RWPE2 (cell line): ENCODE measurements at places on chromosomes 5 and 9.
A peak's percentile ranks its signal among the peaks of the same experiment; 100 is the strongest.

- DNase-seq, result no peak
Measured at GRCh38 chr5:120037451-120037850, 408.1 kb downstream of the FAM170A start.

- no peak for DNase-seq
Measured at GRCh38 chr5:151905557-151905961, 19.1 kb downstream of the GLRA1 start.

GRCh38 chr9:35508069-35508468, 18.2 kb downstream of the RUSC2 start:
- DNase-seq, result no peak

DNA sequence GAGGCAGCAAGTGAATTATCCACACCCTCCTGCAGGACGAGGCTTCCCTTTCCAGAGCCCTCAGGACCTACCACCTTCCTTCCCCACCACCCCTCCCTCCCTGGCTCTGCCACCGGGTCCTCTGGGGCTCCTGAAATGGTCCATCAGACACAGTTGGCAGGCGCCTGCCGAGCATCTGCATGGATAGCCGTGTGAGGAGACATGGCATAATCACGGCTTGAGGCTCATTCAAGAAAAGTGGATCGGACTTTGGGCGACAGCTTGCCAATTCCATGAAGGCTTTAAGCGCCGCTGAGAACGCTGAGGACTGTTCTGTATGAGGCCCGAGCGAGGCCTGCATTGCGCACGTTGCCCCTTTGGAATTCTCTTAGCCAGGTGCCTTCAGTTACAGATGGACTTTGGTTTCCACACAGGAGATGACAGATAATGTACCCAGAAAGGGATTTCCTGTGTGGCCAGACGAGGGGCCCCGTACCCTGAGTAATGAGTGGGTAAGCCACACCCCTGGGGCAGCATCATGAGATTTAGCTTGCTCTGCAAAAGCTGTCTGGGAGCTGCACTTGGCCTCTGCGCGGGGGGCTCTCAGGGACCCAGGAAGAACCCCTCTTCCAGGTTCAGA, 179.8 kb downstream of the OLFM1 start:
- DNase-seq, result no peak

DNA sequence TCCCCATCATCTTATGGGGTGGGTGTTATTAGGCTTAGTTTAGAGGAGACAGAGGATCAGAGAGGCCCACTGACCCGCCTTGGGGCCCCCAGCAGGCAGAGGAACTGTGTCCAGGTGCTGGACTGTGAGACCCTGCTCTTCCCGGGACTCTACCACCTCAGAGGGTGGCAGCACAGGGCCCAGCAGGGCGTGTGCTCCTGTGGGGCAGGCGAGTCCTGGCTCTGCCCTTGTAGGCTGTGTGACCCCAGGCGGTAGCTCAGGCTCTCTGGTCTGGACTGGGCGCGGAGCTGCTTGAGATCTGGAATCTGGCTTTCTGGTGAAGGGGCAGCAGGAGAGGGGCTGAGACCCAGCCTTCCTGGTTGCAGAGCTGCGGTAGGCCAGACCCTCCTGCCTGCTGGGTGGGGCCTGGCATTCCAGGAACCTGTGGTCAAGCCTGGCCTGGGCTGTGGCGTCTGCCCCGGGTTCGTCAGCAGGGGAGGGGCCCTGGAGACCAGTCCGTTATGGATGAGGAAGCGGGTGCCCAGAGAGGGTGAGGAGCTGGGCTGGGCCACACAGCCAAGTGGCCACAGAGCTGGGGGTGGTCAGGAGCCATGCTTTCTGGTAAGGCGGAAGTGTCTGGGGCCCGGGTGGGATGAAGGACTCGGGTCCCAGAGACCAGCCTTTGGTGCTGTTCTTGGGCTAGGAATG, 46.5 kb downstream of the RXRA start:
- no peak for DNase-seq

GRCh38 chr5:95930141-95930930, 31.3 kb downstream of the ELL2 start:
- DNase-seq, result no peak

- DNase-seq, result no peak
Measured at GRCh38 chr9:107597743-107598217, 108.2 kb upstream of the KLF4 start.

- no peak for DNase-seq
Measured at GRCh38 chr5:126508251-126508961, 85.2 kb downstream of the GRAMD2B start.

GRCh38 chr5:119418606-119419100, 33.6 kb upstream of the HSD17B4 start:
- DNase-seq, result no peak

DNA sequence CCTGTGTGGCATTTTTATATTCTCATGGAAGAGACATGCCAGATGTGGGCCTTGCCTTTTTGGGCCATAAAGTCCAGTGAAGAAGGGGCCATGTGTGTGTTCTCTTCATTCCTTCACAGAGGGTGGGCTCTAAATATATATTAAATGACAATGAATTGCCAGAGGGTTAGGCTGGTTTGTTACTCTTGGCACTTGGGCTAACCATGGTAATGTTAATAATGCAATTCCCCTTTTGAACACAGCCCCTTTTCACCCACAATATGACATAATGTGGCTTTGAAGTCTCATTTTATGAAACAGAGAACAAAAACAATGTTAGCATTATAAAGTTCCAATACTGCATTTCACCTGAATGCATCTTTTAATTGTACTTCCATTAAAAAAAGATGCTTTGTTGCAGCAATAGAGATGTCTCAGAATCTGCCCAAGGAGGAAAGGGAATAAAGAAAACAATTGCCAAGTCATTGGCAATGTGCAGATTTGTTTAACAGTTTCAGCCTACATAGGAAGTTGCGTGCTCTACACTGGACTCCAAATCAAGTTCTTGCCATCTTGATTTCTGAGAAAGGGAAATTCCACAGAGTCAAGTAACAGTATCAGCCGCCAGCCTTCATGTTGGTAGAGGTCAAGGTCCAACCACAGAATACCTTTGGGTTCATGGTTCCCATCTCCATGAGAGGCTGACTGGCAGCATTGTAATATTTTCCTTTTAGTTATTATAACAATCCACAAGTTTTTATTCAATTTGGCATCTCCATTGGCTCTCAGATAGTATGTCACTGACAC, 141.9 kb downstream of the SLC12A2 start:
- DNase-seq, result no peak

DNA sequence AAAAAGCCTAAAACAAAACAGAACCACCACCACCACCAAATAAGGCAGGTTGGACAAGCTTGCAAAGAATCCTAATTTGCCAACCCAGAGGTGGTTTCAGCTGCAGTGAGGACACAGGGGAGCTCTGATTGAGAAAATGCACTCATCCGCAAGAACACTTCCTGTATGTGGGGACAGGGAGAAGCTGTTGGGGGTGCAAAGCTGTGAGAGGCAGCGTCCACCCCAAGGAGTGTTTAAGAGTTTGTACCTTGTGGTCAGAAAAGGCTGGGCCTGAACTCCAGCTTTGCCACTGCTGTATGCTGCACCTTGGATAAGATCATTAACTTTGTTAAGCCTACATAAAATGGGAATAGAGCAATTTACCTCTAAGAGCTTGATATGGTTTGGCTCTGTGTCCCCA, 511.7 kb downstream of the BNC2 start:
- DNase-seq, result no peak

DNA sequence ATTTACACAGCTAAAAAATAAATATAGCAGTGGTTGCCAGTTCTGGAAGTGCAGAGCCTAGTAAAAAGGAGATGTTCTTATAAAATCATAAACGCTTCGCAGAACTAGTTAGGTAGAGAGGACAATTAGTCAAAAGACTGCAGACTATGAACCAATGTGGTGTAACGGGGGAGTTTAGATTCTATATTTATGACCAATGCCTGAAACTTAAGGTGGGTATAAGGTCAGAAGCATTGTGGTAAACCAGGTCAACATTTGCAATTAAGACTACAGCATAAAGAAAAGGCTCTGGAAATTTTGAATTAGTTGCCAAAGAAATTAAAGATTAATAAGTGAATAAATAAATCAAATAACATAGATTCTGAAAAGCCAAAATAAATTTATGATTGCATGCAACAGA, 370.4 kb downstream of the PRDM9 start:
- DNase-seq, result no peak

DNA sequence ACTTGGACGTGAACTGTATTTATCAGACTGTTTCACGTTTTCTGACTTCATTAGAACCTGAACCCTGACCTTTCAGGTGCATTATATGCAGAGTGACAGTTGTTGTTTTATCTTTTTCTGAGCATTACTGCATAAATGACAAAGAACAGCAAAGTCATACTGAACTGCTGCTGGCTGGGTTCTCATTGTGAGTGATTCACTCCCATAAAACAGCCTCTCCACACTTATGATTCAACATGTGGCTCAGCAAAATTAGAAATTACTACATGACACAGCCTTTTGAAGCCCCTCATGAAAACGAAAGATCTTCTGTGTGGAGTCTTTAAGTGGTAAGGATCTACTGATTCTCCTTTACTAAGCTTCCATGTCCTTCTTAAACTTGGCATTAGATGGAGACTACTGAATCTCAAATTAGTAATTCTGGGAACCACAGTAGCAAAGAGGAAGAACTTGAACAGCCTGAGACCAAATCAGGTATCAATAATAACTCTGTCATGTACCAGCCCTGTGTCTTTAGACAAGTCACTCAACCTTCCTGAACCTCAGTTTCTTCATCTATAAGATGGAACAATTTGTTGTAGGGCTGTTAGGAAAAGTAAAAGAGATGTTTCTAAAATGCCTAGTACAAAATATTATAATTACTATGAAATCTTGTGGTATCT, 172.3 kb upstream of the GNA14 start:
- no peak for DNase-seq

DNA sequence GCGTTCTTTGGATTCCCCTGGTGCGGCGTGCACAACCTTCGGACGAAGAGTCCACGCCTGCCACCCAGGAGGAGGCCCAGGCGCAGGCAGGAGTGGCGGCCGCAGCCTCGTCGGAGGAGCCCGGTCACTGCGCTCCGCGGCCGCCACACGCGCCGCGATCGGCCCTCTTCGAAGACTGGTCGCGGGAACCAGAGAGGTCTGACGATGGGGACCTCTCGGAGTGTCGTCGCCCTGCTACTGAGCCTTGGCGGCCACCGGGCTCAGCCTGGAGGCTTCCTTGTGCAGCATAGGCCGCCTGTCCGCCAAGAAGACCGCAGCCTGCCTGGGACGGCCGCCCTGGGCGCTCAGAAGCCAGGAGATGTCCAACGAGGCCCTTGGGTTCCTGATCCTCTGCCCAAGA, 112.5 kb upstream of the SELENOP start:
- no peak for DNase-seq

- DNase-seq, result peak; percentile 97
Measured at GRCh38 chr9:91164724-91165520, 196.8 kb downstream of the AUH start.

GRCh38 chr5:90170261-90170660, 239.3 kb downstream of the CETN3 start:
- no peak for DNase-seq

- no peak for DNase-seq
Measured at GRCh38 chr9:137694962-137695875, 76.4 kb downstream of the EHMT1 start.

- no peak for DNase-seq
Measured at GRCh38 chr5:107290780-107291398, 379.8 kb downstream of the EFNA5 start.

DNA sequence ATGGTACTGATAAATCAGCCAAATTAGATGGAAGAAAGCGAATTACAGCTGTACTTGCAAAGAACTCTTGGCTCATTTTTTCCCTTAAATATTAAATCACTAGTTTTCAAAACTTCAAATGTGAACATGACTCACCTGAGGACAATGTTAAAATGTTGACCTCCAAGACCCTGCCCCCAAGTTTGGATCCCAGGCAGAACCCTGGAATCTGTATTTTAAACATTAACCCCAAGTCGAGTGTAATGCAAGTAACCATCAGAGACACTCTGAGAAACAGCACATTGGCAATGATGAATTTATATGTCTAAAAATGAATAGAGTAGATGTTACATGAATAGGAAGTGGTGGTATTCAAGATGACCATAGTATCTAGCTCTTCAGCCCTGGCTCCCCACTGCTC, 2.3 kb upstream of the CD274 start:
- no peak for DNase-seq

DNA sequence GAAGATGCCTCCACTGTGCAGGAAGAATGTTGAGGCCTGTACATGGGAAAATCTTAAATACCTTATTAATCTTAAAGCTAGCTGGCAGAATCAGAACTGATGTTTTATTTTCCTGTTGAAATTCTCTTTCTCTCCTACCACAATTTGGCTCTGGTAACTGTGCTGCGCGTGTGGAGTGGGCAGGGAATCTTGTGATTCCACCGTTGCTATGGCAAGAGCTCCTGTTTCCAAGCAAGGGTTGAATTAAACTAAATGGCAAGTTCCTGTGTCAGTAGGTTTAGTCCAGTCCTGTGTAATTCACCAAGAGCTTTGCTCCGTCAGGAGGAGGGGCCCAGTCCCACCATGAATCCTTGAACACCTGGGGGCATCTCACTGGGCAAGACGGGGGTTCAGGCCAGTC, 36.4 kb downstream of the NXNL2 start:
- DNase-seq, result no peak

DNA sequence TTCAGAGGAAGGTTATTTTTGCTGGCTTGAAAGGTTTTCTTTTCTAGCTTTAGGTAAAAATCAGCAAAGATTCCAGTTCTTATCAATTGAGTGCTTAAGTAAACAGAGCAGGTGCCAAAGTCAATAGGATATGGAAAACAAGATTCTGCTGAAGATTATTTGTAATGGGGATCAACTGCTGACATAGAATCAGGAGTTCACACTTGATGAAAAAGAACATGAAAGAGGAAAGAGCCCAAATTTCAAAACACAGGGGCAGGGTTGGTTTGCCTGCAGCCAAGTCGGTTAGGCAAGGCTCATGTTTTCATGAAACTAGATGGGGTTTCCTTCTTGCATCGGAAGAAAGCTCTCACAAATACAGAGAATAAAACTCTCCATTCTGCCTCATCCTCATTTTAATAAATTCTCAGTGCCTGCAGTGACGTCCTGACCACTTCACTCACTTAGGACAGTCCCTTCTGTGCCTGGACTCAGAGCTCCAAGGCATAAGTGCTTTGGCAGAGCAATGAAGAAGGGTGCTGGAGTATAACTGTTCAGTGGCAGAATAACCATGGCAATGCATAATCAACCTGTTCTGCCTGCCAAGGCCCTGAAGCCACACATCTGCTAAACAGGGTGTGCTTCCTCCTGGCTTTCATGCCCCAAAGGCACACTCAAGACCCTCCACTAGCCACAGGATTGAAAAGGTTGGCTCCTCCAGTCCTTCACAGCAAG, 179.6 kb downstream of the GNAQ start:
- DNase-seq, result no peak

DNA sequence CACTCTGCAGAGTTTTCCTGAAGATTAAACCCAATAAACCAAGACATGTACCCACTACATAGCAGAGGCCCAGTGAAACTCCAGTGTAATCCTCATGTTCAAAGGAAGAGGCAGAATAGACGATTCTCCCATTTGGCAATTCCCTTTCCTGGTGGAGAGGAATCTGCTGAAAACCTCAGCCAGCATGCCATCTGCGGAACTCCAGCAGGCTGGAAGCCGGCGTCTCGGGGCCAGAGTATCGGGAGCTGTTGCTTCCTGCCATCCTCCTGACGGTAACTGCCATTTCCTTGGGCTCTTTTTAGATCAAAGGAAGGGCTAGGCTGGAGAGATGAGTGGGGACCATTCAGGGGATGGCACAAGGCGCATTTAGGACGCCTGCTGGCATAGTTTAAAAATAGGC, 20.5 kb downstream of the NEURL1B start:
- DNase-seq, result no peak

GRCh38 chr5:168796593-168797580, 217.7 kb upstream of the PANK3 start:
- DNase-seq, result no peak

GRCh38 chr5:34521628-34522290, 134.4 kb upstream of the RAI14 start:
- no peak for DNase-seq
